ENCODE measurements at places on chromosomes 1 and 21.

- DNase-seq = no peak
Measured at GRCh38 chr1:153253076-153253475, 6.4 kb upstream of the LORICRIN start.

GRCh38 chr1:8011016-8011415, 15.1 kb downstream of the ERRFI1 start:
- DNase-seq = no peak

- DNase-seq = peak; percentile 65
Measured at GRCh38 chr1:91730801-91731732, 154.9 kb downstream of the TGFBR3 start.

DNA sequence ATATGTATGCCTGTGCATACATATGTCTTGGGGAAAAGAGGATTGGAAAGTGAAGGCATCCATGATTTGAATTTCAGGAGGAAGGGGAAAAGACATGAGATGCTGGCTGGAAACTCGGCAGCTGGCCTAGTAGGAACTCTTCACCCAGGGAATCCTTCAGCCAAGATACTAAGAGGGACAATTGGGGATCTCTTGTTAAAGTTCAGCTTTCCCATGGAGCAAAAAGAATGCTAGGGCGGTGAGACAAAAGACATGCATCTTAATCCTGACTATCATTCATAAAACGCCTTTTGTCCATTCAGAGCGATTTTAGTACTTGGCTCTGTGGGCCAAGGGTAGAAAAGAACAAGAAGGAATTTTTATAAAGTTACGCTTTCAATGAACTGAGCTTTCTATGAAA, 20.5 kb downstream of the PDPN start:
- no peak for DNase-seq

DNA sequence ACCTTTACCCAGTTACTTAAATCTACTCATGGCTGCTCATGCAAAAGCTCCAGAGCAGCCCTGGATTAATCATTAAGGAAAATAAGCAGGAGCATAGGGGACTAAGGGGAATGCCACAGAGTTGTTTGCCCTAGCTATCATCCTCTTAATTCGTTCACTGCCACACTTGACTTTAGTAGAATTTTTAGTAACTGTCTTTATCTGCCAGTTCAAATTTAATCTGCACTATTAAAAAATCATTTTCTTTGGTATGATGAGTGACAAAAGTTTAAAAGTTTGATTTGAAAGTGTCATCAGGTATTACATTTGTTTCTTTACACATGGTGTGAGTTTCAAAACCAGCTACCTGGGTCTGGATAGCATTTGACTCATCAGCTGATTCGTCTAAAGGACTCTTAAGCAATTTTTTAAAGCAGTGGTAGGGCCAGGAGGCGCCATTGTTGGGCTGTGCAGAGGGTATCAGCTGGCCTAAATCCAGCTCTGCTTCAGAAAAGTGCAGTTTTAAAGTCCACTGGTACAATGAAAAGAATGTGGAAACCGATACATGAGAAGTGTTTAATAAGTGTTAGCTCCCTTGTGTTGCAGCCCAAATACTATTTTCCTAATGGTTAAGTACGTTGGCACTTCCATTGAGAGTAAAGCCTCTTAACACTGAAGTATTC, 69.9 kb upstream of the DR1 start:
- DNase-seq = no peak

DNA sequence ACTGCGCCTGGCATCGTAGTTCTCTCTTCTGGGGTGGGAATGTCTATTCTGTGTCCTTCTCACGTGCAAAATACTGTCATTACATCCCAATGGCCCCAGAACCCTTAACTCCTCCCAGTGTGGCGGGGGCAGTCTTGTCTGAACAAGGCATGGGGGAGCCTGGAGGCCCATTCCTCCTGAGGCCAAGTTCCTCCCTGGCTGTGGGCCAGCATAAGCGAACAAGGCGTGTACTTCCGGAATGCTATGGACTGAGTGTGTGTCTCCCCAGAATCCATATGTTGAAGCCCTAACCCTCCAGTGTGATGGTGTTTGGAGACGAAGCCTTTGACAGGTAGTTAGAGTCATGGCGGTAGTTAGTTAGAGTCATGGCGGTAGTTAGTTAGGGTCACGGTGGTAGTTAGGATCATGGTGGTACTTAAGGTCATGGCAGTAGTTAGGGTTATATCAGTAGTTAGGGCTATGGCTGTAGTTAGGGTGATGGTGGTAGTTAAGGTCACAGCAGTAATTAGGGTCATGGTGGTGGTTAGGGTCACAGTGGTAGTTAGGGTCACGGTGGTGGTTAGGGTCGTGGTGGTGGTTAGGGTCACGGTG, 71.0 kb downstream of the PRKCZ start:
- DNase-seq = no peak

DNA sequence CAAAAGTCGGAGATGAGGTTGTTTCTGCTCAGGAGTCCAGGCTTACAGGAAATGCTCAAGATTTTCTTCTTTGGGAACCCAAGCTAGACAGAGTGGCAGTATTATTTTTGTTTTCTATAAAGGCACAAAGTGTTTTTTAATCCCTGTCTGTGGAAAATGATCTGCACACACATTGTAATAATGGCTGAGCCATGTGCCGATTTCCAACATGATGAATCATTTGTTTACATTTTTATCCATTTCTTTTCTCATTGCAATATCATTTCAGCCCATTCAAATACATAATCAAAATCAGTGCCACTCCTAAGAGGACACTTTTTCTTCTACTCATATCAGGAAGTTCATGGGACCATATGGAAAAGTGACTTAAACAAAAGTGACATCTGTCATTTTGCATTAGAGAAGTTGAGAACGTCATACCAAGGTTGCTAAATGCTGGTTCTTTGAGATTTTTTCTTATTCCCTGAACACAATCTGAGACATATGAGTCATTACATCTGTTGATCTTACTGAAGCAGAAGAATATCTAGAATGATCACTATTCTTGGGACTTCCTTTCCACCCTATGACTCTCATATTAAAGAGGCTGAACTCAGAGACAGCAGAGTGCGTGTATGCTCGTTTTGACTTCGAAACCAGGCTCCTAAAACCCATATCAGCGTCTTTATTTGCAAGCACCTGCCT, 44.9 kb downstream of the ACTA1 start:
- DNase-seq = no peak

- DNase-seq = no peak
Measured at GRCh38 chr1:101165532-101165931, 71.3 kb upstream of the S1PR1 start.

- DNase-seq = peak; percentile 18
Measured at GRCh38 chr1:173255214-173255813, 48.2 kb upstream of the TNFSF4 start.

GRCh38 chr1:54922040-54922761, 35.2 kb upstream of the DHCR24 start:
- DNase-seq = no peak

DNA sequence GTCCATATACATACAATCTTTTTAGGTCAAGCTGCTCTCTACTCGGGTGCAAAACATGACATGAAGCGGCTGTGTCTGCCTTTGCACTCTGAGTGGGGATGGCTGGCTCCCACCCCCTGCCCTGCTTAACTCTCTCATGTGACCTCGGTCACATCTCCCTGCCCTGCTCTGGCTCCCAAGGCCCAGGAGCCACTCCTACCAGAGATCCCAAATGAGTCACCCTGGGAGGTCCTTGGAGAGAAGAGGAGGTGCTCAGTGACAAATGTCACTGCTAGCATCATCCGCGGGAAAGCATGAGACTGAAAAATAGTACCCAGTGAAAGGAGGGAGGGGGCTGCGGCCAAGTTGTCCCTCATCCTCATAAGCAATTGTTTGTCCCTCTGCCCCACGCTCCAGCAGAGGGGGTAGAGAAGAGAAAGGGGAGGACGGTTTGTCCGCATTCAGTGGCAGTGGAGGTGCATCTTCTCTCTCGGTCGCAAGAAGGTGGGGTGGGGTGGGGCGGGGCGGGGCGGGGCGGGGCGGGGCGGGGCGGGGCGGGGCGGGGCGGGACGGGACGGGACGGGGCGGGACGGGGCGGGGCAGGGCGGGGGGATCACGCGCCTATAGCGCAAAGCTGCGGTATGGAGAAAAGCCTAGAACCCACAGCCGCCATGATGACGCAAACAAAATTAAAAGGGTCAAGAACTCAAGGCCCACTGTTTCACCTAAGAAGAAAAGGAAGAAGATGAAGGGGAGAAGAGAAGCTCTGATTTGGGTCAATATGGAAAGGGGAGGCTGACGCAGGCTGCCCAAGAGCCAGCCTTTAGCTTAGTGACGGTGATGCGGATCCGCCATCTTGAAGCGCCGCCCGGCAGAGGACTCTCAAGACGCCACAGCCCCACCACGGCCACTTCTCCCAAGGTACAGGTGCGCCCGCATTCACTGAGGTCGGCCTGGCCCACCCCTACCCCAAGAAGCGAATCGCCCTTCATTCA, 66.2 kb downstream of the CD46 start:
- DNase-seq = no peak

DNA sequence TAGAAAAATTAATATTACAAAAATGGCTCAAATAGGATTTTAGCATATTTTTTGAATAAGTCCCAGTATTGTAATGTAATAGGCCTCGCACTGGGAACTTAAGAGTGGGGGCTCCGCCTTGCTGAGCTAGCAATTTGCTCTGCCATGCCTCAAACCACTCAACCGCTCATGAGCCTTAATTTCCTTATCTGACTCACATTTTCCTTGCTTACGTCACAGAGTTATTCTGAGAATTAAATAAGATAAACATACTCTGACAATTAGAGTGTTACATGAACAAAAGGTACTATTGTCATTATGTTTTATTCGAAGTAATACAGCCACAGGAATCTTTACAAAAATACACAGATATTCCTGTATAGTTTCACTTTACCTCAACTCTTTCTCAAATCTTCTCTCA, 108.1 kb downstream of the SLC44A5 start:
- DNase-seq = no peak

DNA sequence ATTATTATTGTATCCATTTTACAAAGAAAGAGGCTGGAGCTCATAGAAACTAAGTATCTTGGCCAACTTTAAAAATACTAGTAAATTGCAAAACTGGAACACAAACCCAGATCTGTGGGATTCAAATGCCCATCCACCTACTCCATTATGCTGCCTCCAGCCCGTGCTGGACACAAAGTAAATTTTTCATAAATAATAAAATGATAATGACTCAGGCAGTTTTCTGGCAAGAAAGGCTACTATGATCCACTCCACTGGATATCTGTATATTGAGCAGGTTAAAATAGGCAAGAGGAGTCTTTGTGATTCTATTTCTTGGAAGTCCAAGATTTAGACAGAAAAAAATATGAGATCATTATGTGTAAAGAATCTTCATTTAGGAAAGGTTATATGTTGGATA, 138.3 kb upstream of the DUSP10 start:
- DNase-seq = no peak

DNA sequence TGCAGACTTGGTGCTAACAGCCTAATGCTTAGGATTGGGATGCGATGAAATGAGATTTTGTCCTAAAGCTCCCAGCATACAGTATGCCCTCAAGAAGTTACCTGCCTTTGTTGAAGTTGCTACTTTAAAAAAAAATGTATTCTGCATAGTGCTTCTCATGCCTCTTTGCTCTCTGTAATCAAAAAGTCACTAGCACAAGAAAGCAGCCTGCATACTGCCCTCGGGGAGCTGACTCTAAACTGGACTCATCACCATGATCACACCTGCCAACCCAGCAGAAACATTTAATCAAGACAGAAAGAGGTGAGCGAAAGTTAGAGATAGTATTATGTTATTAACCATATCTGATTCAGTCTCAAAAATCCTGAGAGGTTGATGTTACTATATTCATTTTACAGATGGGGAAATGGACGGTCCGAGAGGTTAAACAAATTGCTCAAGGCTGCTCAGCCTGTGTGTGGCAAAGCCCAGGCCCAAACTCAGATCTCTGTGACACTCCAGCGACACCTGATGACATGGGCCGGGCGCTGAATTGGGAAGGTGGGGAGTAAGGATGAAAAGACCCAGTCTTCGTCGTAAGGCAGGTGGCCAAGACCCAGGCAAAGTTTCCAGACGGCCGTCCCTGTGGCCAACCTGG, 1.1 kb downstream of the BATF3 start:
- no peak for DNase-seq

- DNase-seq = peak; percentile 89
Measured at GRCh38 chr1:6245869-6246496, 2.0 kb downstream of the HES3 start.

- DNase-seq = no peak
Measured at GRCh38 chr1:81412954-81413353, 387.8 kb upstream of the ADGRL2 start.

- no peak for DNase-seq
Measured at GRCh38 chr1:57800376-57800775, 376.5 kb upstream of the DAB1 start.

DNA sequence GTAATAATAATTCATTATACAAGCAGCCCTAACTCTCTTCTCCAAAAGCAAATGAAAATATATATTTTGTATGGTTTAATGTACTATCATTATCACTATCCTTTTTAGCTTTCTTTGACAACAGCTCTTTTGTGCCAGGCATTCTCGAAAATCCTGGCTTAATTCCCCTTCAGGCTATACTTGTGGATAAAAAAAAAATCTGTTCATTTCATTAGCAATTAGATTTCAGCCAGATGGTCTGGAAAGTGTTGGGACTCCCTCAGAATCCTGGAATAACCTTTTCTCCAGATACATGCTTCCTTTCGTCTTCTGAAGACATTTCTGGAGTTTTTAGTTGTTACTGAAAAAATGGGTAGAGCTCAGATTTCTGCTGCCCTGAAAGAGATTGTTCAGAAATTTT, 83.4 kb upstream of the PLPPR4 start:
- DNase-seq = peak; percentile 35

GRCh38 chr21:45250914-45251634, 36.6 kb downstream of the POFUT2 start:
- DNase-seq = no peak

DNA sequence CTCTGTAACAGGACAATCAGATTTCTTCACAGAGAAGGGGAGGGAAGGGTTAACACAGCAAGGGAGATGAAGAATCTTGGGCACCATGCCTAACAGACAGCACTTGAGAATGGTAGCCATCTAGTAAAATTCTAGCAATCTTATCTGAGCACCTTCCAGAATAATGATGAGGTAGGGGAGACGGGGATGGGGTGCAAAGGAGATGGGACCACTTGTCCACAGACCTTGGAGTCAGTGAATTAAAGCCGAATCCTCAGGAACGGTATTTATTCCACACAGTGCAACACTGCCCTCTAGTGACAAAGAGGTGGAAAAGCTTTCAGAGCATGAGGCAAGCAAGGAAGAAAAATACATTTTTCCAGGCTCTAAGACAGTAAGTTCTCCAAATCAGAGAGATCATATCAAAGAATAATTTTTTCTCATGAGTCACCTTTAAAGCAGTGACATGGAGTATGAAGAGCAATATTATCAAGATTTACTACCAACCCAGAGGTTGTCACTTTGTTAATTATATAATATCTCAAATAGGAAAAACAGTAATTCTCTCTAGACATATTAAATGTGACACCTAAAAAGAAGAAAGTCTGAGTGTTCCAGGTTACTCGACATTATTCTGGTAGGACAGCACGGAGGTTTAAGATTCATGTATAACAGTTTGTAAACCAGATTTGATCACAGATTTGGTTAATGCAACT, 43.3 kb upstream of the LPAR3 start:
- DNase-seq = peak; percentile 12

DNA sequence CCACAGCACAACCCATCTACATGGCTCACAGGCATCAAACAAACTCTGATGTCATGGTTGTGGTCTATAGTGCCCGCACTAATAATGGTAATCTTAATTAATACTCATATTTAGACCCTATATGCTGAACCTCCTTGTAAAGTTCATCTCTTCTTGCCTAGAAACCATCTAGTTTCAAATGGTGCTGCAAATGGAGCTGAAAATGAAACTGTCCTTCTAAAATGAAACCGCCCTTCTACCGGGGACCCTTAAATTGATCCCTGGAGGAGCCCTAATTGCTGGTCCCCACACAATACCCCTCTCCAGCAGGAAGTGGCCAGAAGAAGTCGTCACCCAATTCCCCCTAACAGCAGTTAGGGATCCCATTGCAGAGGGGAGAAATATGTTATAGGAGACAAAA, 612.6 kb downstream of the MRPL39 start:
- DNase-seq = no peak
